T-helper 1 cell (primary cell): ENCODE measurements at places on chromosomes 6 and 20.
A peak's percentile ranks its signal among the peaks of the same experiment; 100 is the strongest.

- DNase-seq, result no peak
Measured at GRCh38 chr6:103729658-103730057, 1130.1 kb downstream of the HACE1 start.

- DNase-seq, result no peak
Measured at GRCh38 chr6:17432356-17432755, 39.0 kb downstream of the CAP2 start.

- no peak for DNase-seq
Measured at GRCh38 chr6:90072501-90072900, 178.2 kb downstream of the GJA10 start.

GRCh38 chr6:154367336-154367735 lies 10.7 kb upstream of the IPCEF1 start:
- DNase-seq, result no peak

DNA sequence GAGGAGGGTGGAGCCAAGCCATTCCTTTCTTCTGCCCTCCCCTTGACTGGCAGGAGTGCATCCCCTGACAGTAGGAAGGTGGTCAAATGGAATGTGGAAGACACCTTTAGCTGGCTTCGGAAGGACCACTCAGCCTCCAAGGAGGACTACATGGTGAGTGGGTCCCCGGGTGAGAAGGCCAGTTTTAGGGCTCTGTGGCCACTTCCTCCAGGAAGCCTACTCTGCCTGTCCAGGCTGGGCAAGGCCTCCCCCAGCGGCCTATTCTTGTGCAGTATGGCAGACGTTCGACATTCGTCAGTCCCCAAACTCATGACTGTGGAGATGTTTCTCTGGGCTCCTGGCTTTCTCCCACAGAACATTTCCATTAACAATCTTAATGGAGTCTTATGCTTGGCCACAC lies 9.1 kb downstream of the PCIF1 start:
- DNase-seq, result no peak

DNA sequence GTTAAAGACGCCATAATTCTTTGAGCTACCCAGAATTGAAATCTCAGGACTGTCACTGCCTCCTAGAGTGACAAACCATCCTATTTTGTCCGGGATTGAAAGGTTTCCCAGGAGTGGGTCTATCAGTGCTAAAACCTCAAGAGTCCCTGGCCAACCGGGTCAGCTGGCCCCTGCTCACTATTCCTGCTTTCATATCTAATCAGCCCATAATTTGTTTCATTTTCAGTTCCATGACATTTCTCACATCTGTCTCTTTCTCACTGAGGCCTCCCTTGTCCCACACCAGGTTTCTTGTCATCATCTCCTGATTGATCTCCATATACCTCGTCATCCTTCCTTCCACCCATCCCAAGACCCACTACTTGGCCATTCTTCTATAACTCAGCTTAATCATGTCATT lies 98.2 kb downstream of the SLC35B3 start:
- no peak for DNase-seq

DNA sequence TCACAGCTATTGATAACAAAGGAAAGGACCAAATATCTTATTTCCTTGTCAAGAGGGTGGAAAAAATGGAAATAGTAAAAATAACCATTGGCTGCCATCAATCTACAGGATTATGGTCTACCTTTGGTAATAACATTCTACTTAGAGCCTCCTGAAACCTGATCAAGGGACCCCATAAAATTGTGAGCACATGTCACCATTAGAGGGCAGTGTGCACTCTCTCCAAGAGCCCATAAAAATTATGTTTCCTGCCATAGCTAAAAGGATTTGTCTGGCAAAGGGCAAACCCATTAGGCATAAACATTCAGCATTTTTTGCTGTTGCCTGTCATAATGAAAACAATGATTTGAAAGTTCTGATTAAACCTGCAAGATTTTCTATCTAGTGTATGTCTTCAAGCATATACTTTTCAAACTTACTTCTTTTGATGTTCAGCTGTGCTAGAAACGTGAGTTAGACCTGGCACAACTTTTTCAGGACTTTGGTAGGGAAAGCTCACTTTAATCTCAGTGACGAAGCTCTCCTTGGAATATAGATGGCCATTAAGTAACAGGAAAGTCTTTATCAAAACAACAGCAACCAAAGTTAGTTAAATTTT lies 120.7 kb upstream of the ZFP64 start:
- peak; percentile 31 for DNase-seq

- no peak for DNase-seq
Measured at GRCh38 chr20:22700367-22700766, 116.0 kb upstream of the FOXA2 start.

GRCh38 chr6:43091020-43091419 lies 14.9 kb downstream of the PTK7 start:
- DNase-seq, result no peak

DNA sequence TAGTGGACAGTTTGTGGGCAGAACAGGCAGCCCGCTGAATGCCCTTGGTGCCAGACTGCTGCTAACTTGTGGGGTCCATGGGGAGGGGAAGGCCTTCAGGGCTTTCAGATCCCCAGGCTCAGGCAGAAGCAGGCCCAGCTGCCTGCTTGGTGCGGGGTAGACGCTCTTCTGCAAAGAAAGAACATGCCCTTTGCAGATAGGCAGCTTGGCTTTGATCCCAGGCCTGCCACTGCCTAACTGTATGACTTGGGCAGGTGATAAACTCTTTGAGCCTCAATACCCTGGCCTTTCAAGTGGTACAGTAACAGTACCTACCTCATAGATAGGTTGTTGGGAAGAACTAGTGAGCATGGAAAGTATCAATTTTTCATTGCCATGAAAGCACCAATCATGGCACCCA lies 28.4 kb downstream of the CHMP4B start:
- DNase-seq, result no peak

- no peak for DNase-seq
Measured at GRCh38 chr6:5632348-5632935, 371.1 kb downstream of the FARS2 start.

GRCh38 chr20:17966432-17967310 lies 1.9 kb downstream of the SNX5 start:
- DNase-seq, result peak; percentile 73

- DNase-seq, result no peak
Measured at GRCh38 chr20:62284448-62284847, 18.3 kb upstream of the ADRM1 start.

DNA sequence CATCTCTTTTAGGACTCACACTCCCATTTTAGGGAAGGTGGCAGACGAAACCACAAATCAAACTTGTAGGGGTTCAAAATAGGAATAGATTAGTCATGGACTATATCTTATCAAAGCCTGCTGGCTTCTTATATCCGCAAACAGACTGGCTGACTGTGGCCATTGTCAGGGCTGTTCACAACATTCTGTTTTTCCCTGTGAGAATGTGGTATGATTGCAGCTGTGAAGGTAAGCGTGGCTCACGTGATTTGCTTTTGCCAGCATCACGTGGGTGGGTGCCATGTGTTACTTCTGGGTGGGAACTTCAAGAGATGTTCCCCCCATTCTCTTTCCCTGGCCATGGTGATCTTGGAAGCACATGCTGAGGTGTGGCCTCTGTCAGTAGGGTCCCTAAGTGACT lies 5.9 kb downstream of the IP6K3 start:
- no peak for DNase-seq

- DNase-seq, result no peak
Measured at GRCh38 chr20:45111799-45112471, 3.0 kb downstream of the WFDC5 start.

DNA sequence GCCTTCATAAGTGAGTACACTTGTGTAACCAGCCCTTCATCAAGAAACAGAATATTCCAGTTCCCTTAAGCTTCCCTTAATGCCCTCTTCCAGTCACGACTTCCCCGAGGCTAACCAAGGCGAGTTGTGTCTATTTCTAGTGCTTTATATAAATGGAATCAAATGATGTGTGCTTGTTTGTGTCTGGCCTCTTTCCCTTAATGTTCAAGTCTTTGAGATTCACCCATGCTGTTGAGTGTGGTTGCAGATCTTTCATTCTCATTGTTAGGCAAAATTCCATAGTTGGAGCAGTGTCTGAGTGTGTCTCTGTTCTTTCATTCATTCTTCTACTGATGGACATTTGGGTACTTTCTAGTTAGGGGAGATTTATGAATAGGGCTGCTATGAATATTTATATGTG lies 135.0 kb downstream of the CEBPB start:
- DNase-seq, result no peak

DNA sequence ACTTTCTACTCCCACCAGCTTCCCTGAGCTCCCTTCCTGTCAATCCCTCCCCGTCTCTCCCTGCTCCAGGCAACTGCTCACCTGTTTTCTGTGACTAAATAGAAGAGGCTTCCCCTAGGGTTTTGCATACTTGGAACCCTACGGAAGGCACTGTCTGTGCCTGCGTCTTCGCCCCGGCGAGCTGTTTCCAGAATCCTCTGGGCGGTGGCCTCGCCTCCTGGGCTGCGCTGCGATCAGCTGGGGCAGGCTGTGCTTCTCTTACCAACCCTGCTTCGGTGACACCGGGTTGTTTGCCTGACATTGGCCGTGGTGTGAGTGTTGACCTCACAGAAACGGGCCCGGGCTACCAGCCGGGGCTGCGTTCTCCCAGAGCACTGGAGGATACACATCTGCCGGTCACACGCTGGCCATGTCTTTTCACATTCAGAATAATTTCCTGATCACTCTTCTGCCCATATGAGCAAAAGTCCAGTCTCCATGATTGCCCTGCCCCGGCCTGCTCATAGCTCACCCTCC lies 29.4 kb upstream of the CCR6 start:
- no peak for DNase-seq

GRCh38 chr6:160927416-160927815 lies 64.2 kb upstream of the MAP3K4 start:
- DNase-seq, result no peak

DNA sequence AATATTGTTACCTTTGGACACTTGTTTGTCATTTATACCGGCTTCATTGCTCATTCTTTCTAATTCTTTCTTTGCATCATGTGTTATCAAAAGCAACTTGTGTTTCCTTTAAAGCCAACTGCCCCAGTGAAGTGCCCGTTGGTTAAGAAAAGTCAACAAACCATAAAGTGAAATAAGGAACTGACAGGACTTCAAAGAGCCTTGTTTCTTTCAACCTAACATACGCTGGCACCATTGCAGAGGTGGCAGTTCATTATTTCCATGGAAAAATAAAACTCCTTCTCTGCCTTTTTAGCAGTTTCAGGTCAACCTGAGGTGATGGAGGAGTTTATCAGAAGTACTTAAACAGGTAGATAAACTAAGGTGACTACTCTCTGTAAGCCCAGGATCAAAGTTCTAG lies 28.8 kb downstream of the FERMT1 start:
- no peak for DNase-seq

GRCh38 chr6:169932491-169932890 lies 181.1 kb downstream of the ERMARD start:
- DNase-seq, result no peak

DNA sequence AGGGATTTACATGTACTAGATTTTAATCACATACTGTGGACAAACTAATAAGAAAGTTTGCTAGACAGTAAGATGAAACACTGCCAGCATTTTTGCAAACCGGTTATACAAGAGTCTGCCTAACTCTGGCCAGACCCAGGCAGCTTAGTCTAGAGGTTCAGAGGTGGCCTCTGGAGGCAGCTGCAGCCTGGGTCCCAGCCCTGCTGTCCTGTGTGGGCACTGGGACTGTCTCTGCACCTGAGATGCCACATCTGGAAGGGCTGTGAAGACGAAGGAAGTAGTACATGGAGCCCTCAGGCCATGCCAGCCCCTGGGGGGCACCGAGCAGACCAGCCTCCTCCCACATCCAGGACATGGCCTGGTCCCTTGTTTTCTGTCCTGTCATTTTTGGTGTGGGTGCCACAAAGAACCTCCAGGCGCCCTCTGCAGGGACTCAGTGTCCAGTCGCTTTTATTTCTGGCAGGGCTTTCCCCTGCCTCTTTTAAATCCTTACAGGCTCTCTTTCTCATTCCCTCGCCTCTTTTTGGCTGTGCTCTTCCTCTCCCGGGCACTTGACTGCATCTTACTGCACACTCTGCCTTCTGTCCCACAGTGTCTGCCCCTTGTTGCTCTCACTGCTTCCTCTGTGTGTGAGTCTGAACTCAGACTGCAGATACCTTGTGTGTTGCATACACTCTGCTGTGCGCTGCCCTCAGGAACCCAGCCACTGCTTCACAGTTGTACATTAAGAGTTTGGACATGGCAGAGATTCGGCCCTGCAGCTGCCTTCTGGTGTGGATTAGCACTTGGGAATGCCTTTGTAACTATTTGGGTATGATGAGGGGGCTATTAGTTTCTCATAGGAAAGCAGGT lies 216.7 kb downstream of the ZDHHC14 start:
- peak; percentile 53 for DNase-seq

- no peak for DNase-seq
Measured at GRCh38 chr6:168939796-168940195, 313.9 kb downstream of the THBS2 start.

DNA sequence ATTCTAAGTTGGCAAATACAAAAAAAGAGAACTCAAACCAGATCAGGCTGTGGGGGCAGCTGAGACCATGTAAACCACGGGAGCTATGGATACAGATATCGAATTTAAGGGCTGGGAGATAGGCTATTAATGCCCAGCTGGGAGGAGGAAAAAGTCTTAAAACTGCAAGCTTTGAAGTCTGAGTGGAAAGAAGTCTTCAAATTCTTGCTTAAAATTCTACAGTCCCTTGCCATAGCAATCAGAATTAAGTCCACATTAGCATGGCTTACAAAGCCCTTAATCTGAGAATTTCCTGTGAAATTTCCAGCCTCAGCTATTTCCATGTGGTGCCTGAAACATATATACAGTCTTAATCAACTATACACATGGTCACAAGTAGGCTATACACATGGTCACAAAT lies 465.0 kb upstream of the HSF2 start:
- no peak for DNase-seq

DNA sequence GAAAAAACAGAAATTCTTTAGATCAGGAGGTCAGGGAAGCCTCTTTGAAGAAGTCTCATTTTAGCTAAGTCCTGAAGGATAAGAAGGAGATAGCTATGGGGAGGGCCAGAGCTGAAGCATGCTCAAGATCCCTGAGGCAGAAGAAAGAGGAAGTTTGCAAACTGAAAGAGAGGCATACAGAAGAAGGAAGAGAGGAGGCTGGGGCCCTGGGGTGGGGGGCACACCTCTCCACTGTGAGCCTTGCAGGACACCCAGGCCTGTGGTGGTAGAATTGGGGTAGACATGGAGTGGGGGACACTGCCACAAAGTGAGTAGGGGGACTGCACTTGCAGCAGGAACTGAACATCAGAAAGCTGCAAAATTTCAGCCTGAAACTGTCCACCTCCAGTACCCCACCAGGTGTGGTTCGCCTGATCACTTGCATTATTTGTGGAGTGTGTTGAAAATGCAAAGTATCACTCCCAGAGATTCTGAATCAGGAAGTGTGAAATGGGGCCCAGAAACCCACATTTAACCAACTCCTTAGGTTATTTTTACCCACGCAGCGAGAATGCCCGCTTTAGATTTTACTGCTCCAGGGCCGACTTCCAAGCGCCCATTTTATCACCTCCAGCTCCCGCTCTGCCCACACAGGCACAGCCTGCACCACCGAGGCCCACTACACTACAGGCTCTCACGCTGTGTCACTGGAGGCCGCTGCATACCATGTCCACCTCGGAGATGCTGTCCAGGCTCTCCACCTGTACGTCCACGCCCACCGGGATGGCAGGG lies 44.0 kb downstream of the GABRR2 start:
- DNase-seq, result no peak

DNA sequence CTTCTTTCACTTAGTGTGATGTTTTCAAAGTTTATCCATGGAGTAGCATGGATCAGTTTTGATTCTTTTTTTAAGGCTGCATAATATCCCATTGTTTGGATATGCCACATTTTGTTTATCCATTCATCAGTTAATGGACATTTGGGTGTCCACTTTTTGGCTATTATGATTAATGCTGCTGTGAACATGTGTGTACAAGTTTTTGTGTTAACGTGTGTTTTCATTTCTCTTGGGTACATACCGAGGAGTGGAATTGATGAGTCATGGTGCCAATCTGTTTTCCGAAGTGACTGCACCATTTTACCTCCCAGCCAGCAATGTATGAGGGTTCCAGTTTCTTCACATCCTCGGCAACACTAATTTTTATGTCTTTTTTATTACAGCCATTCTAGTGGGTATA lies 78.4 kb upstream of the CCDC28A start:
- no peak for DNase-seq
